Activated CD8-positive, alpha-beta T cell treated with anti-CD3 and anti-CD28 coated beads for 36 hours (primary cell): ENCODE measurements at places on chromosomes 12 and 14.

DNA sequence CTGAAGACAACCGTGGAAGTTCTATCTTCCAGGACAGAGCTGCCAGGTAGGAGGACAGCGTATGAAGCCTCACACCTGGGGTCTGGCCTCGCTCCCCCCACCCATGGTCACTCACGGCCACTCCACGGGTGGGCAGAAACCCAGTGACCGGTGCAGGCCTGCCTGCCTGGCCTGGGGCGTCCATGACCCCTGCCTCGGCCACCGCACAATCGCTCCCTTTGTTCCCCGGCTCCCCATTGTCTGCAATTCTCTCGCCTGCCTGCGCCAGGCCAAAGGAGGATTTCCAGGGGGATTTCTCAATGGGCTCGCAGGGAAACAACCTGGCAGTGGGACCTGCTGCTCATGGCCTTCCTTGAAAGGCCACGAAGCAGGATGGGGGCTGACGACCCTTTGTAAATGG lies 22.6 kb downstream of the CCDC85C start:
- no peak for DNase-seq

GRCh38 chr12:122064780-122065588 lies 13.6 kb upstream of the MLXIP start:
- no peak for DNase-seq

- DNase-seq: peak; percentile 18
Observed at GRCh38 chr12:115752913-115753726, 524.4 kb downstream of the MED13L start.

- DNase-seq: no peak
Observed at GRCh38 chr12:90085494-90086274, 377.0 kb upstream of the ATP2B1 start.

GRCh38 chr12:80271780-80272179 lies 172.3 kb upstream of the PTPRQ start:
- DNase-seq: no peak

DNA sequence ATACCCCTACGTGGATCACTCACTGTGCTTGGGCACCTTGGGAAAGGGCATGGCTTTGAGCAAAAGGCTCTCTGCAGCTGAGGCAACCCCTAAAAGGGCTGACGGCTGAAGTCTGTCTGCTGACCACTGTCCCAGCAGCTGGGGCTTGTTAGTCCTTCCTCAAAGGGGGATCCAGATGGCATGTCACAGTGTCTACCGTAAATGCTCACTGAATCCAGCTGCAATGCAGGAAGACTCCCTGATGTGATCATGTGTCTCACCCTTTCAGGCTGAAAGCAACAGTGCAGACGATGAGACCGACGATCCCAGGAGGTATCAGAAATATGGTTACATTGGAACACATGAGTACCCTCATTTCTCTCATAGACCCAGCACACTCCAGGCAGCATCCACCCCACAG lies 12.4 kb downstream of the OAS1 start:
- no peak for DNase-seq

- DNase-seq: no peak
Observed at GRCh38 chr14:104316121-104316722, 177.8 kb downstream of the KIF26A start.

DNA sequence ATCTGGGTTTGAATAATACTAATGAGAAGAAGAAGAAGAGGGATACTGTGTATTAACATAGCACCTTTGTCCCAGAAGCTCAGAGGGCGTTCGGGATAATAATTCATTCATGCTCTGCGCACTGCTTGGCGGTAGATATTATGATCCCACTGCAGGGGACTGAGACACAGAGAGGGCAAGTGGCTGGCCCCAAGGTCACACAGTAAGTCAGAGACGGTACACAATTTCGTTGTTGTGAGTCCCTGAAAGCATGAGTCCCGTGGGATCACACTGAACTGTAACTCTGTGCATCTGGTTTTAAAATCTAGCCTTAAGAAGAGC lies 47.9 kb upstream of the PARP11 start:
- DNase-seq: no peak

GRCh38 chr14:74408870-74409269 lies 17.1 kb downstream of the SYNDIG1L start:
- no peak for DNase-seq

DNA sequence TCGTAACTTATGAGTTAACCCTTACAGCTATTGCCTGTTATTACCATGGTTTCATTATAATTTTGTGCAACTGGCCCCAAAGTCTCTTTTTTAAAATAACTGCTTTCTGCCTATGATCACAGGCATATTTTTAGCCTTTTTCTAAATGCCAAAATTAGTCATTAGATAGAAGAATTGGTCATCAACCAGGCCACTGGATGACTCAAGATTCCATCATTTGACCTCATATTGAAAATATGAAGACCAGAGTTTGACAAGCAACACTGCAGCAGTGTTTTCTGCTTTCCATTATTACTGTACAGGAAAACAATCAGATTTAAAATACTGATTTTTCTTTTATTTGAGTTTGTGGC lies 54.7 kb upstream of the OTOGL start:
- DNase-seq: no peak

DNA sequence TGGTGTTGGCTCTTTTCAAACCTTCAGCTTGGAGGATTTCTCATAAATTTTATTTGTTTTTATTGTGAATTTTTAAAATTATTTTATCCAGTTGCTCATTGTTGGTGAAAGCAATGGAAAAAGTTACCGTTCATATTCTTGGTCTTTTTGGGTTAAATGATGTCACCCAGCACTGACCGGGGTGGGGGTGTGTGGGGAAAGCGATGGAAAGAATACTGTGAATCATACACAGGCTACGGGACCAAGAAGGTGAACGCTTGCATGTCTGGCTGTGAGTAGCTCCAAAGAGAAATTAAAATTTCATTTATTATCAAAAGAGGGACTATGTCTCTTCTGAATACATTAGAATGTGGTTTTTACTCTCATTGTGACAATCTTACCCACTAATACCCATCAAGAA lies 430.1 kb downstream of the AEBP2 start:
- peak; percentile 51 for DNase-seq

- DNase-seq: peak; percentile 48
Observed at GRCh38 chr12:16359512-16360491, 12.4 kb downstream of the MGST1 start.

DNA sequence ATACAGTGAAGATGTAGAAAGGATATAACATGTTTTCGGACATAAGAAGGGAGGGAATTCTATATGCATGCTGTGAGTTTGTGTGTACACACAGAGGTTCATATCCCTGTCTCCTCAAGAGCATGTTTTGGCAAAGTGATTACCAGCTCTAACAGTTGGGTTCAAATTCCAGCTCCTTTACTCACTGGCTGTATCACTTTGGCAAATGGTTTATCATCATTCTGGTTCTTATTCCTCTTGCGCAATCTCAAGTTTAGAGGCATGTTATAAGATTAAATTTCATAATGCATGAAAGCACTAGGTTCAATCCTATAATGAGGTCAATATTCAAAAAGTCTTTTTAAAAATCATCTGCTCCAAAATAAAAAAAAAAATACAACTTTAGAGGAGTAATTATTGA lies 107.7 kb upstream of the LRFN5 start:
- no peak for DNase-seq
